Stimulated activated CD8-positive, alpha-beta memory T cell treated with anti-CD3 and anti-CD28 coated beads, Interleukin-15, amount 100 ng/mL, for 24 hours (primary cell): ENCODE measurements at places on chromosomes 4 and X.
A peak's percentile ranks its signal among the peaks of the same experiment; 100 is the strongest.

DNA sequence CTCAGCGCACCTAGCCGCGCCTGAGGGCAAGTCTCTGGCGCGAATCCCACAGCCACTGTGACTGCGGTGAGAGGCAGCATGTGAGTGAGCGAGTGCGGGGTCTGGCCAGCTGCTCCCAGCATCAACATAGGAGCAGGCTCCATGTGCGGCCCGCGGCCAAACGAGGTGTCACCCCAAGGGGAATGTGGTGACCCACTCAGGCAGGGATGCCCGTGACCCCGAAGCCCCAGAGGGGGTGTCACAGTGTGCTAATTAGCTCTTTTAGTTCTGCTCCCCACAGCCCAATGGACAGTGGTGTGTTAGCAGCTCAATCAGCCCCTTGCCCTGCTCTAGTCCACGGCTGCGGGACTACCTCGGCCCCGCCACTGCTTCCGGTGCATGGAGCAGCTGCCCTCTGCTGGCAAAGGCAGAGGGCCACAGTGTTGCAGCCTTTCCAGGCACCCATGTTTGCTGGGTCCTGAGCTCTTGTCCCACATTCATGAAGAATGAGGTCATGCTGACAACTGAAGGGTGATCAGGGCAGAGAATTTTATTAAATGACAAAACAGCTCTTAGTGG is 61.4 kb downstream of the AGA start:
- no peak for DNase-seq

- DNase-seq: no peak
Observed at GRCh38 chrX:132270021-132270420, 50.8 kb upstream of the RAP2C start.

GRCh38 chr4:7192252-7193029 is at the start of gene SORCS2:
Gene SORCS2 (plus strand): TSS chr4:7192538.
- DNase-seq: peak; percentile 9

DNA sequence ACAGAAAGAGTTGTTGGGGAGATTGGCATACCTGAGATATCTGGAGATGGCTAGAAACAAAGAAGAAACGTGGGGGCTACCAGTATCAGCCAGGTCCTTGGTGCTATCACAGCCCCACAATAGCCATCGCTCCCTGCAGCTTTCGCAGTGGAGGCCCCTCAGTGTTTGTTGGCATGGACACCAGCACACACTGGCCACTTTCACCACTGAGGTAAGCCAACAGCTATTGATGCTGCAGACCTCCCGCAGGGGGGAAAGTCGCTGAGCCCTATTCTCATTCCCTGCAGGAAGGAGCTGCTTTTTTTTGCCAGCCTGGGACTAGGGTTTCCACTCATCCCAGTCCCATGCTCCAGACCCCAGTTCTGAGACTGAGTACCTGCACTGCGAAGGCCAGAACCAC is 879.2 kb upstream of the IGFBP7 start:
- DNase-seq: no peak

DNA sequence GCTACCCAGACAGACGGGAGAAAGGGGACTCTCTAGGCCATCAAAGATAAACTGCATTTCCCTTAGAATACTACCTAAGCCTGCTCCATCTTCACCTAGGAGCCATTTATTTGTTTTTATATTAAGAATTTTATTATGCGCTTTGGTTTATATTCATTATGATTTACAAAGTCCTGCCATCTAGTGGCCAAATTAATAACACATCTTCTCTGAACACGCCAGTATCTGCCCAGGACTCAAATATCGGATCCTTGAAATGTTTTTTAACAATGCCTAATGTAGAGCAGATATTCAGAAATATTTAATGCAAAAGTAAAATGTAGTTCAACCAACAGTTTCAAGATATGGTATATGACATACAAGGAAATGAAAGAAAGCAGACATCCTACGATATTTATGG is 20.8 kb upstream of the PRPS2 start:
- no peak for DNase-seq
